ENCODE measurements at places on chromosomes 11 and 22.

GRCh38 chr11:107858217-107859070 lies at the start of gene SLC35F2:
Gene SLC35F2, minus strand, starts transcription at chr11:107858787. Its CDS starts 20 bp downstream, at chr11:107858767.
- peak; percentile 85 for DNase-seq

- DNase-seq = no peak
Observed at GRCh38 chr11:76120513-76121101, 85.7 kb downstream of the WNT11 start.

GRCh38 chr22:44906999-44907644 lies 102.7 kb downstream of the PHF21B start:
- DNase-seq = no peak

DNA sequence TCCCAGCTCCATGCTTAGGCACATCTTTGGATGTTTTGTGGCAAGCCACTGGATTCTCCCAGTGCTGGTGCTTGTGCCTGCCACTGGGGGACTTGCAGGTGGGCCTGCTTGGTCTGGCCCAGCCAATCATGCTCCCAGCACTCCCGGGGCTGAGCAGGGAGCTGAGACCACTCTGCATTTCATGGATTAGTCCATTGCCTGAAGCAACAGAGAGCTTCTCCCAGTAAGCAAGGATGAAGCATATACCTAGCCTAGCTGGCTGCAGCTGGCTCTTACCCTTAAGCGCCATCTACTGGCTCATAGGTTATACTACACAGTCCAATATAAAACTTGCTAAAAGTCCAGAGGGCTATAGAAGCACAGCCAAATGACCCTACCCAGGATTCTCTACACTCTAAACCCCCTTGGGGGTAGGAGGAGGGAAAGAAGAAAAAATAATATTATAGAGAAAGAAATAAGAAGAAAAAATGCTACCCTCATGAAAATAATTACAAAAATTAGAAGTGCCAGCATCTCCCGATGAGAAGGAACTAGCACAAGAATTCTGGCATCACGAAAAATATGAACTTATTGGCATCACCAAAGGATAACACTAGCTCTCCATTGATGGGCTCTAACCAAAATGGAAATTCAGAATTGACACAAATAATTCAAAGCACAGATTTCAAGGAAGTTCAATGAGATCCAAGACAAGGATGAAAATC lies 275.3 kb downstream of the C11orf87 start:
- peak; percentile 57 for DNase-seq

DNA sequence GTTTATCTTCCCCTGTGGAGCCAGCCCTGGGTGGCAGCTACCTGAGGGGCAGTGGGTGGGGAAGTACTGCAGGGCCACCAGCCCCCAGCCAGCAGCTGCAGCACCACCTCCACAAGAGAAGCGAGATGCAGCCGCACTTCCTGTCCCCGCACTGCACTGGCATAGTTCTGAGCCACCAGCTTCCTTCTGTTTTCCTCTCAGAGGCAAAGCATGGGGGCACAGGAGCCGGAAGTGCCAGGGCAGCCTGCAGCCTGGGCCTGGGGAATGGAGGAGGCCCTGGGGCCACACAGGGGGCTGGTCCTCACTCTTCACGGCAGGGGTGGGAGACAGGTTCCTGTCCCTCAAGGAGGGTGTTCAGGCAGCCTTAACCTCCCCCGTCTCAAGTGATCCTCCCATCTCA lies 11.9 kb upstream of the SH3BP1 start:
- DNase-seq = no peak

DNA sequence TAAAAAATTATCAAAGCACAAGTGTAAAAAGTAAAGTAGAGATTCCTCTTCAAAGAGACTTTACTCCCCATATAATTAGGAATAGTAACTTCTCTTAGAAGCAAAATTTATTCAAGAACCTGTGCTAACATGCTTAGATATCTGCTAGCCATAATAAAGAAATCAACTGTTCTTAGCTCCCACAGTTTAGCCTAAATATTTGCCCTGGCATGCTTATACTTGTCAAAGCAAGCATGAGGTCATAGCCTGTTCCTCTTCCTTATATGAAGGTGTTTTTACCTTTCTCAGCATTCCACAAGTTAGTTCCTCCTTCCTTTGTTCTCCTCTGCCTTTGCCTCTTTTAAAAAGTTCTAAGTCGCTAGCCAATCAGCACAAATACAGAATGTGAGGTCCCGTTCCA lies 30.3 kb downstream of the RIC3 start:
- no peak for DNase-seq

GRCh38 chr11:131522851-131523250 lies 152.4 kb downstream of the NTM start:
- DNase-seq = no peak

DNA sequence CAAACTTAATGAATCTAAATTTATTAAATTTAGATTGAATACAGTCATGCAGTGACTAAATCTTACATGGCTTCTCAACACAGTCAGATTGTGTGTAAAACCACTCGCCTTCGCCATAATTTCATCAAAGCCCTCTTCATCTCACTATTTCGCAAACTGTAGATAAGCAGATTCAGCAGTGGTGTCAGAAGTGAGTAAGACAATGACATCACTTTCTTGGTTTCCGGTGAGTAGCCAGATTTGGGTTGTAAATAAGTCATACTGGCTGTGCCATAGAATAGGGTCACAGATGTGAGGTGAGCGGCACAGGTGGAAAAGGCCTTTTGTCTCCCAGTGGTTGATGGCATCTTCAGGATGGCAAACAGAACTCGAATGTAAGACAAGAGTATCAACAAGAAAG lies 3.4 kb downstream of the OR10A6 start:
- DNase-seq = no peak

- no peak for DNase-seq
Observed at GRCh38 chr11:120549346-120549745, 37.8 kb downstream of the GRIK4 start.

DNA sequence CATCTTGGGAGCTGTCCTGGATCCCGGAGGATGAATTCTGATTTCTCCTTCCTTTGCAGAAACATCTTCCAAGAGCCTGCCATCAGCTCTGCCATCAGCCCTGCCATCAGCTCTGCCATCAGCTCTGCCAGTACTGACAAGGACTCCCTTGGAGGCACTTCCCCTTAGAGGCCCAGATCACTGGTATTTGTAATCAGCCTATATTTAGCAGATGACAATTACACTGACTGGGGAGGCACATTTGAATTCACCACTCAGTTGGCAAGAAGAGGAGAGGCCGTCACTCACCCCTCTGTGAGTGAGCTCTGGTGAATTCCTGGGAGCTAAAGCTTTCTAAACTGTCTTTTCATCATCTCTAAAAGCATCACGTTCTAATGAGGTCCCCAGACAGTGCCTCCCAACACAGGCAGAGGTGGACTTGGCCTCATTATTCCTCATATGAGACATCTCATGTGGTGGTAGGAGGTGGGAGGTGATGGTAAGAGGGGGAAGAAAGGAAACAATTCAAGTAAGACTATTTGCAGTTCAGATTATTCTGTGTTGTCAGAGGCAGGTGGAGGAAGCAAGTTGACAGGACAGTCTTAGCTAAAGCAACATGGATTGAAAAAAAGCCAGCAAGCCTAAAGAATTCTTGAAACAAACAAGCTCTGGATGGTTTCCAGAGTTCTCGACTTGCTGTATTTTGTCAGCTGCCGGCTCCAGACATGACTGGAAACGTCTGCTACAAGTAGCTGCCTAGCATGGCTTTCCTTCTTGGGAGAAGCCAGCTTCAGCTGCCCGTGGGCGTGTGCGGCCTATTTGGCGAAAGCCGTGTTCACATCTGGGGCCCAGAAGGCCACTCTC lies 771.7 kb downstream of the TBC1D22A start:
- no peak for DNase-seq

DNA sequence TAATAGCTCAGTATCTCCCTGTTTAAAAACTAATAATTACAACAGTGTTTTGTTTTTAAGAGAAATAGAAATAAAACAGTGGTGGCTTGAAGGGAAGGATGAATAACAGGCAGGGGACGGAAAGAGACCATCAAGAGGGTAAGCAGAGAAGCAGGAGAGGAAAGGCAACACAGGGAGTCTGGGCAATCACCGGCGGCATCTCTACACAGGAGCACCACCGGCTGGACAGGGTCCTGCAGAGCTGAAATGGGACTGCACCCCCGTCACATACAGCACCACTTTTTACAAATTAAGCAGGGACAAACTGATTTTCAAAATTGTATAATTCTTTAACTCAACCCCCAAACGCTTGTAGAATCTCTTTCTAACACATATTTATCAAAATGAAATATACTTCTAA lies 18.4 kb downstream of the PHF21A start:
- no peak for DNase-seq

- DNase-seq = no peak
Observed at GRCh38 chr11:79813551-79813950, 372.7 kb upstream of the TENM4 start.

DNA sequence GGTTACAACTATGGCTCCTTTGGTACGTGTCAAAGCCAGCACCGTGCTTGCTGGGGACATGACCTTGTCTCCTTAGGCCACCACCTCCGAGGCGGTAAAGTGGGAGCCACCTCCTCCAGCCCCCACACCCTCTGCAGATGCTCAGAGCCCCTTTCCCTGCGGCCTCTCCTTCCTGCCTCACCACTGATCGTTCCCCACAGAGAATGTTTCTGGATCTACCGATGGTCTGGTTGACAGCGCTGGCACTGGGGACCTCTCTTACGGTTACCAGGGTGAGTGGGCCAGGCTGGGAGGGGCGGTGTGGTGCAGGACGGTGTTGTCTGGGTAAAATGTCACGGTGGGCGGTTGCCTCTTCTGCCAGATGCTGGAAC lies 8.9 kb downstream of the SIDT2 start:
- DNase-seq = no peak

GRCh38 chr22:44731357-44731970 lies 20.9 kb upstream of the ARHGAP8 start:
- DNase-seq = no peak

DNA sequence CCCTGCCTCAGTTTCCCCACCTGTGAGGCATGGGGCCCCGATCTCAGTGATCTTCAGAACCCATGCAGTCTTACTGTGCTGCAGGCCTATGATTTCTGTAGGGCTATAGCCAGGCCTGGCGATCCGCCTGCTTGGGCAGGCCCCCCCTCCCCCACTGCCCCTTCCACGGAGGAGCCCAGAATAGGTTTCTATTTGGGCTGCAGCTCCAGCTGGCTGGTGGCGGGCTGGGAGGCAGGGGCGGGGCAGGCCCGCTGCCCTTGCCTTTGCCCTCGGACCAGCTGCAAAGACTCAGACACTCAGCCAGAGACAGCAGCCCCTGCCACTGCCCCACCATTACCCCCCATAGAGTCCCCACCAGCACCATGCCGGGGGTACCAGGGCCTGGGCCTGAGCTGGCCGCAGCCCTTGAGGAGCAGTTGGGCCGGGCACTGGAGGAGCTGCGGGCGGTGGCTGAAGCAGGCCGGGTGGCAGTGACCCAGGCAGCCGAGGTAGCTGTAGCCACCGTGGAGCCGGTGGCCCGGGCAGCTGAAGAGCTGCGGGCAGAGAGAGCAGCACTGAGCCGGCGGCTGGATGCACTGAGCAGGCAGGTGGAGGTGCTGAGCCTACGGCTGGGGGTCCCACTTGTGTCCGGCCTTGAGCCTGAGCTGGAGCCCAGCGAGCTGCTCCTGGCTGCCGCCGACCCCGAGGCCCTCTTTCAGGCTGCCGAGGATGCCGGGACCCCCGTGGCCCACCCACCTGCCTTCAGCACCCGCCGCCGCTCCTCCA lies 12.2 kb downstream of the SMTN start:
- DNase-seq = no peak

- DNase-seq = no peak
Observed at GRCh38 chr11:123556633-123557032, 97.8 kb downstream of the SCN3B start.

DNA sequence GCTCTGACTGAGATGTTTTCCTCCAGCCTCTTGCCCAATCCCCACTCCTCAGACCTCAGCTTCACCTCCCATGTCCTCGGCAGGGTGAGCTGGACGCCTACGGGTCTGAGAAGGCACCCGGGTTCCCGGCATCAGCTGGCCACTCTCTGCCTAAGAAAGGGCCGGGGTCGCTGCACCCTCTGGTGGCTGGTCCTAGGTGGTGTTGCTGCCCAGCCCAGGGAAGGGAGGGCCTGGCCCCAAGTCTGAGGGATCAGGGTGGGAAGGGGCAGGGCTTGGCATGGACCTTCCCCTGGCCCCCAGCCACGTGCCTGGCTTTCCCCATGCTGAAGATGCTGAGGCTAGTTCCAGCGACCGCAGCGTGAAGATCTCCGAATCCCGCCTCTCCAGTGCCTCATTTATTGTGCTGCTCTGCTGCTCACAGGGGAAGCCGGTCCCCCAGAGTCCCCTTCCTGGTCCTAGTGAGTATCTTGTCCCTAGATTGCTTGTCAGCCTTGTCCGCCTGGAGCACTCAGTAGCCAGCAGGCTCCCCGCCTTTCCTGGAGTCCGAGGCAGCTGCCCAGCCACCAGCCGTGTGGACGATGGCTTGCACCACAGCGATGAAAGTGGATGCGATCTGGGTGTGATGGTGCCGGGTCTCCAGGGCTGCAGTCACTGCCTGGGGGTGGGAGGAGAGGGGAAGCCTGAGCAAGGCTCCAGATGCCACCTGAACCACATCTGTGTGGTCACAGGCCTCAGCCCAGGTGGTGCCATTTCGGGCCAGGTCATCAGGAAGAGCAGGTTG lies 2.9 kb upstream of the GGT5 start:
- peak; percentile 95 for DNase-seq

DNA sequence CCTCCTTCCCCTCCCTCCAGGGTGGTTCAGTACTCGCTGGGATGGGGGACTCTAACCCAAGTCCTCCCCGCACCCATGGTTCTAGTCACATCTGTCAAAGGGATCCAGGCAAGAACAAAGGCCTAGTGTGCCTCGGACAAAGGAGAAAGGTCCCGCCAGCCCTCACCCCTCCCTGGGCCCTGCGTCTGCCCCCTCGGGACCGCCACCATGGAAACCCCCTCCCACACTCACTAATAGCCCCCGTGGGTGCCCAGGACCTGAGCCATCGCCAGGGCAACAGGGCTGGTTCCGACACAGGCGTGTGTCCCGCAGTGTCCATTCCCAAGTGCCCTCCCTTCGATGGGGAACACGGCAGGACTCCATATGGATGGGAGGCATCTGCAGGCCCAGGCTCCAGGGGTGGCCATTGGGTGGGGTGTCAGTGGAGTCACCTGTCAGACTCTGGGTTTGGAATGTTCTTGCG lies 5.1 kb upstream of the CARNS1 start:
- DNase-seq = no peak

GRCh38 chr11:79244798-79245197 lies 196.0 kb downstream of the TENM4 start:
- no peak for DNase-seq

DNA sequence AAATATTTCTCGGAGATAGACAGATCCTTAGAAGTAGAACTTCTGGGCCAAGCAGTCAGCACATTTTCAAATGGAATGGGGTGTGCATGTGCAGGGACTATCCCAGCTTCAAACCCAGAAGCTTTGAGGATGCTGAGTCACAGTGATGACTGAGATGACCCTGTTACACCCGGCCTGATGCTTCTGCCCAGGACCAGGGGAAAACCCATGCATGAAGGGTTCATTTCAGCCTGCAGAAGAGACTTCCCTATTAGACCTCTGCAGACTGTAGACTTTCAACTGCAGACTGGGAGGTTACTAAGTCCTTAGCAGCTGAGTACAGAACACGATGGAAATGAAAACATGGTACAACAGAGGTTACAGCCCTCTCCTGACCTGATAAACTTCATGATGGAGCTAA lies 3.6 kb upstream of the OR2AT4 start:
- DNase-seq = no peak

GRCh38 chr22:35517769-35518530 lies 22.7 kb upstream of the RASD2 start:
- DNase-seq = no peak

GRCh38 chr11:61725781-61726231 lies 26.6 kb upstream of the MYRF start:
- DNase-seq = no peak

- DNase-seq = no peak
Observed at GRCh38 chr22:45832180-45832579, 144.8 kb downstream of the WNT7B start.
